ENCODE measurements at places on chromosomes 6 and 20.

- DNase-seq, result no peak
Observed at GRCh38 chr20:46415773-46416172, 9.4 kb upstream of the ELMO2 start.

GRCh38 chr20:37081717-37082289 lies 14.0 kb downstream of the RBL1 start:
- DNase-seq, result peak; percentile 17

DNA sequence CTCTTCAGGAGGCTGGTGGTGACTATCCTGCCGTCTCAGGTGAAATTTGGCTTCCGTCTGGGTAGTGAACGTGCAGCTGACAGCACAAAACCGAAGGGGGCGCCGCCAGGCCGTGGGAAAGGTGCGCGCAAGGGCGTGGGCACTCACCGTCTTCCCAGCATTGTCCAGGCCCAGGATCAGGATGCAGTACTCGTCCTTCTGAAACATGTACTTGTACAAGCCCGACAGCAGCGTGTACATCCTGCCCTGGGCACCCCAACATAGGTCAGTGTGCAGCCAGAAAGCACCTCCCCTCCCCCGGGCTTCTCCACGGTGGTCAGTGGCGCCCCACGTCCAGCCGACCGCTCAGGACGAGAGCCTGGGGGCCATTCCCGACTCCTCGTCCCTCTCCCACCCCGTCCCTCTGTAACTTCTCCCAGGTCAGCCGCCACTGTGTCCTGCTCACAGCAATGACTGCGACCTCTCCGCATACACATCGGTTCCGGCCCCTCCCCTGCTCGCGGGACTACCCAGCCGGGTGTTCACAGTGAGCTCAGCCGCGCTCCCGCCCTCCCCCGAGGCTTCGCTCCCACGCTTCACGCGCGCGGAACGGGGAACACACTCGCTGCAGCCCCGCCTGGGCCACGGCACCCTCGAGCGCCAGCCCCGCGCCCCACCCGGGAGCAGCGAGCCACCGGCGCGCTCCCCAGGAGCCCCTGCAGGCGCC lies 771 bp downstream of the ARFRP1 start:
- peak; percentile 40 for DNase-seq

DNA sequence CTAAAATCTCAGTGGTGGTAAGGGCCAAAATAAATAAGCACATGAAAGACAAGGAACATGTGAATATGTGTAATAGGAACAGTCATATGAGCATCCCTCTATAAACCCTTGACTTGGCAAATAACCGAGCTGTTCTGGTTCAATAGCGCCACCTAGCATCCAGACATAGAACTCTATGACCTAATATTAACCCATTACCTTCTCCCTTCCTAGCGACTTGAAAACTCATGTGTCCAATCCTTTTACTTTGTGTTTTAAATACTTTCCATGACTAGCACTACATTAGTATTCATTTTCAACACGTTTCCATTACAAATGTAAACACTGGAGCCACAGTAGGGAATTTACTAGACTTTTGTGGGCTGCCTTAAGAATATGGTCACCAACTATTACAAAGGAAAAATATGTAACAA lies 279.7 kb downstream of the UST start:
- DNase-seq, result peak; percentile 82

- no peak for DNase-seq
Observed at GRCh38 chr20:63544958-63545516, 2.5 kb downstream of the SRMS start.

DNA sequence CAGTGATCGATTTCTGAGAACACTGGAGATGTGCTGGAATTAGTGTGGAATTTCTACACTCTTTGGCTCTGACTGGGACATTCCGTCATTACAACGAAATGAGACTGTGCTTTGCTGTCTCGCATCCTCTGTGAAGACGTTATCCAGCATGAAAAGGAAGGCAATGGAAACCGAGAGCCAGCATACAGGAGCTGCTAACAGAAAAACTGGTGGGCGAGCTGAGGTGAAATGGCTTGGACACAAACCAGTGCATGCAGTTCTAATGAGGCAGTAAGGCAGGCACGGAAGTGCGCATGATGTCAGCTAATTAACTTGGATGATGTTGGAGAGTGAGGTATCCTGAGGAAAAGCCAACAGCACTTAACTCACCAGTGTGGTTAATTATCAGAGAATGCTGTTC lies 202.8 kb upstream of the AGPAT4 start:
- DNase-seq, result peak; percentile 39

- DNase-seq, result no peak
Observed at GRCh38 chr6:160265869-160266476, 7.4 kb upstream of the SLC22A2 start.

GRCh38 chr20:57223648-57224489 lies 42.6 kb downstream of the BMP7 start:
- DNase-seq, result no peak

DNA sequence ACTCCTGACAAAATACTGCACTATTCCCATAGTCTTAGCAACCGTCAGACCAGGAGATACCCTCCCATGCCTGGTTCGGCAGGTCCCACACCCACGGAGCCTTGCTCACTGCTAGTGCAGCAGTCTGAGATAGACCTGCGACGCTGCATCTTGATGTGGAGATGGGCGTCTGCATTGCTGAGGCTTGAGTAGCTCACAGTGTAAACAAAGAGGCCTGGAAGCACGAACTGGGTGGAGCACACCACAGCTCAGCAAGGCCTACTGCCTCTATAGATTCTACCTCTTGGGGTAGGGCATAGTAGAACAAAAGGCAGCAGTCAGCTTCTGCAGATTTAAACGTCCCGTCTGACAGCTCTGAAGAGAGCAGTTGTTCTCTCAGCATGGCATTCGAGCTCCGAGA lies 25.4 kb downstream of the TMEM244 start:
- DNase-seq, result no peak

DNA sequence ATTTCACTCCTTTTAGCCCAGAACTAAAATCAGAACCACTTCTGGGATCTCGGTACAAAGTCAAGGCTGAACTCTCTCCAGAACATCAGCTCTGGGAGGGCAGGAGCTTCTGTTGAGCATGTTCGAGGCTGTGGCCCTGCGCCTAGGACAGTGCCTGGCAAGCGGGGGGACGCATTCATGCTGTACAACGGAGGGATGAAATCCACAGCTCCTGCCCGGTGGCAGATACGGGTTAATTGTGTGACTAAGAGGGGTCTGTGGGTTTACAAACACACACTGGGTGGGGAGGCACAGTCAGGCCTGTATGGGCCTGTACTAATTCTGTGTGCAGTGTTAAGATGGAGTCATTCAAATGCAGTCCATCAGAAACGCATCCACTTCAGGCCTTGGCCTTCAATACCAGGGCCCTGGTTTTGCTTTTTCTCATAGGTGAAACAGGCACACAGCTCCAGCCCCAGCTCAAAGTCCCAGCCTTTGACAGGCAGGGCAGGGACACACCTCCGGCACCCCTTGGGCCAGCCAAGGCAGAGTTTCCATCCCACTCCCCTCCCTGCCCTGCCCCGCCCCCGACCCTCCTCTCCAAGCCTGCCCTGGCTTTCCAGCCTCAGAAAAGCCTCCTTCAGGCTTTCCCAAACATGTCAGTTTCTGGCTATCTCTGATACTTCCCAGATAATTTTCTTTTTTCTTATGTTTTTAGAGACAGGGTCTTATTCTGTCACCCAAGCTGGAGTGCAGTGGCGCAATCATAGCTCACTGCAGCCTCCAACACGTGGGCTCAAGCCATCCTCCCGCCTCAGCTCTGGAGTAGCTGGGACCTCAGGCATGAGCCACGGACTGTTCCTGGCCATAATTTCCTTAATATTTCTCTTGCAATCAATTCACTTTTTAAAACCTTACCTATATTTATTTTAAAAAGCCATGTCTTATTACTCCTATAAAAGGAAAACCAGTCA lies 109.8 kb downstream of the SULF2 start:
- DNase-seq, result no peak

DNA sequence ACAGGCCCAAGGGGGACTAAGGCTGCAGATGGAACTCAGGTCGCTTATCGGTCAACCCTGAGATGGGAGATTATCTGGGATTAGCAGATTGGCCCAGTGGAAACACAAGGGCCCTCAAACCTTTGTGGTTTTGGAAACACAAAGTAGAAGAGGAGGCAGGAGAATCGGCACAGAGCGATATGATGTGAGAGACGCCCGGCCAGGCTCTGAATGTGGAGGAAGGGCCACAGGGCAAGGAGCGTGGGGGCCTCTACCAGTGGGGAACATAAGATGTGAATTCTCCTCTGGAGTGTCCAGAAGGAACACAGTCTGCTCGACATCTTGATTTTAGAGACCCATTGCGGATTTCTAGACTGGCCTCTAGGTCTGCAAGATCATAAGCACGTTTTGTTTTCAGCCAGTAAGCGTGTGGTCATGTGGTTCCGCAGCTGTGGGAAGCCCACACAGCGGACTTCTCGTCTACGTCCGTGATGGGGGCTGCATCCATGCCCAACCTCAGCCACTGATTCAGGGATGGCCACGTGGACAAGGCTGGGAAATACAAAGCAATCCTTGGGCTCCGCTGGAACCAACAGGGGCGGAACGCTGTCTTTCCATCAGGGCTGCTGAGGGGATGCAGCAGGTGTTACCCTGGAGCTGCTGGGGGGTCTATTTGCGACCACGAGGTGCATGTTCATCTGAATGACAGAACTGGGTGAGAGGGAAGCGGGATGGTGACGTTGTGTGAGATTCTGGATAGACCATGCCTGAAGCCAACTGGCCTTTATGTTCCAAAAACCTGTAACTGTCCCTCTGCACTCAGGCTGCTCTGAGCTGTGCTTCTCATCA lies 127.6 kb upstream of the PMEPA1 start:
- DNase-seq, result no peak

DNA sequence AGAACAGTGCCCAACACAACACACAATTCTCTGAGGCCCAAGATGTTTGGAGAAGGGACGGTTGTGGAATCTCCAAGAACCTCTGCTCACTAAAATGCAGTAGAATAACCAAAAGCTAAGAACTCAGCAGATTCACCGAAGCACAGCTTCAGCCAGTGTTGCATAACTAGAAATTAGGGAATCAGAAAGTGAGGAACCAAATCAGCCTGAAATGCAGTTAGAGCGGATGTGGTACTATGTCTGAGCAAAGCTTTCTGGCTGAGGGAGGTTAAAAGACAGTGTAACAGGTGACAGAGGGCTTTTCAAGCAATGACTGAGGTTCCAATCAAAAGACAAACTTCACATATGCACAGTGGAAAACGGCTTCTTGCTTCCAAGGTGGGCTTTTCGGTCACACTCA lies 197.9 kb upstream of the KCNK16 start:
- DNase-seq, result no peak

DNA sequence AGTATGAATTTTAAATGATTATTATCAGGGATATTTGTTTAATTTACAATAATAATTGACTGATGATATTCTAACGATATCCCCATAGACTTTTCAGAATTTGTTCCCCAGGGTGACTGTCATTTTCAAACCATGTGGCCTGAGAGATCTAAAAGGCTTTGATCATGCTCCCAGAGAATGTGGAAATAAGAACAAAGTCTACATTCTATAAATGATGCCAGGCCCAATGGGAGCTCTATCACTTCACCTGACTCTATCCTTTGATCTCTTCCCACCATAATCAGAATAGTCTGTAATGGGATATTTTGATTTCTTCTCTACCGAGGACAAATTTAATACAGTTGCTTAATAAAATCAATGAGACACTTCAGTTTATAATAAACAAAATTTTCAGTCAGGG lies 483.4 kb upstream of the IRAK1BP1 start:
- DNase-seq, result no peak

- DNase-seq, result no peak
Observed at GRCh38 chr6:55675941-55676340, 96.9 kb upstream of the HMGCLL1 start.

All from cardiac muscle cell (in vitro differentiated cells and primary cell).